ENCODE measurements at places on chromosomes 2 and 18.

GRCh38 chr2:232183279-232183678 lies 195.3 kb upstream of the ALPP start:
- DNase-seq: no peak

DNA sequence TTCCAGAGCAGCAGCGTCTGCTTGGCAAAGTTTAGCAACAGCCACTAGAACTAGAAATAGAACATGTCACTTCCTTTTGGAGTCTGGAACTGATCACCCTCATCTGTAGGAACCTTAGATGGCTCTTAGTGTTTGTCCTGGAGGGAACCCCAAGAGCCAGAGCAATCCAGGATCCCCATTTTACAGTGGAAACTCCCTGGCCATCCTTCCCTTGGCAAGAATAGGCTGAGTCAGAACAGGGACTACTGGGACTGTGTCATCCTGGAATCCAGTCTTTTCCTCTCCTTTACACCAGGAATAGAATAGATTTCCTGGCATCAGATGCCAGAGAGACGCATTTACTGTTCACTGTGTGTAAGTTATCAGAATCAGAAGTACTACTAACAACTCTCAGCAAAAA lies 33.2 kb upstream of the GRHL1 start:
- DNase-seq: no peak

DNA sequence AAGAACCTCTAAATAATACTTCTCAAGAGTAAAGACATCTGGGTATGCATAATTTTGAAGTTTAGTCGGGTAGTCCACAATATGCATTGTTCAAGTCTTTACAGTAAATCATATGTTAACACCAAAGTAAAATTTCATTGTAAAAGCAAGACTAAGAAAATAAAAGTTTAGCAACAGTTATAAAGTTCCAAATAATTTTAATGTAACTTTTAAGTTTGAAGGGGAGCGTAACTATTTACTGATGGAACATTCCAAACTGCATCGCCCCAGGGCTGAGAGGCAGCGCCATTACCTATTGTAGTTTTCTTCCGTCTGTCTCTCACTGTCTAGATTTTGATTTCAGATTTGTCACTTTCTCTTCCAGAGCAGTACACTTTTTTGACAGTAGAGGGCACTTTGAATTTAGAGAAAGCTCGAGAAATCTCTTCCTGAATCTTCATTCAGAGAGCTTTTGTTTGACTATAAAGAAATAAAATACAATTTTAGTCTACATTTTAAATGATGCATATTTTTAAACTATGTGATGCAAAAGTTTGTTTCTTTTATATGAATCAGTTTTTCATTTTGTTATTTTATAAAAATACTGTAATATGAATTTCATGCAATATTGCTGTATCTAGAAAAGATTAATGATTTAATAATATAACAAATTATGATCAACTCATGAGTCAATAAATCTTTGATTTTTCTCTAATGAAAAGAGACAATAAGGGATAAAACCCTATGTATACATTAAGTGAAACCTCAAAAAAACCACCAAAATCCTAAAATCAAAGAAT lies 389.8 kb downstream of the FIGN start:
- DNase-seq: no peak

- DNase-seq: no peak
These were observed 46.6 kb upstream of the HNRNPA3 start for GRCh38 chr2:177165721-177166711.

DNA sequence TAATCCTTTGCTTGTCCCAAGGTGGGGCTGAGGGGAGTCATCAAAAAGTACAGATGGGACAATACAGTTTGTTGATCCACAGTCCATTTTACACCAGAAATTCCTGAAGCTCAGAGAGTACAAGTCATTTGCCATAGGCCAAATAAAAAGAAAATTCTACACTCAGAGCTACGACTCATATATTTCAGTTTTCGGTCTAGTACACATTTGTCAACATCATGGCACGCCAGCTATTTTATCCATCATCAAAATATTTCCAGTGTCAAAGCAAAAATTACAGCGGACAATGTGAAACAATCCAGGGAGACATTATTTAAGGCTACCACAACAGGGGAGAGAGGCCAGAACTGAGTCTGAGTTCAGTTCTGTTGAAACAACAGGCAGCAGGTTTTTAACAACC lies 587.5 kb upstream of the DSEL start:
- DNase-seq: no peak

Data from Right ventricle myocardium inferior (tissue), 1 donor.